Stimulated activated CD4-positive, alpha-beta T cell treated with anti-CD3 and anti-CD28 coated beads, Interleukin-12 subunit alpha, Interleukin-12 subunit beta, amount 100 ng/mL, for 4 hours (primary cell): ENCODE measurements at places on chromosomes 12 and 14.

- no peak for DNase-seq
Observed at GRCh38 chr14:92724516-92725340, 23.7 kb downstream of the LGMN start.

GRCh38 chr14:47993883-47994282, 318.5 kb upstream of the MDGA2 start:
- no peak for DNase-seq

DNA sequence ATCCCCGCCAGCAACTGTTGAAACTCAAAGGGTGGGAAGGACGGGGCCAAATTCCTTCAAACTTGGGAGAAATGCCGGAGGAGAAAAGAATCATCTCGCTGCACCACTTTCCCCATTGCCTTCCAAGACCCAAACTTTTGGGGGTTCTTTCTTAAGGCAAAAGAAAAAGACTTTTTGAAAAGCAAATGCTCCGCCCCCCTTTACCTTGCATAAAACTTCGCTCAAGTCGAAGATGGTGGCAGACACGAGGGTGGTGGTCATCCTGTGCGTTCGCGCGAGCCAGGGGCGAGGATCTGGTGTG, 239 bp downstream of the ZFP36L1 start:
- DNase-seq: no peak

DNA sequence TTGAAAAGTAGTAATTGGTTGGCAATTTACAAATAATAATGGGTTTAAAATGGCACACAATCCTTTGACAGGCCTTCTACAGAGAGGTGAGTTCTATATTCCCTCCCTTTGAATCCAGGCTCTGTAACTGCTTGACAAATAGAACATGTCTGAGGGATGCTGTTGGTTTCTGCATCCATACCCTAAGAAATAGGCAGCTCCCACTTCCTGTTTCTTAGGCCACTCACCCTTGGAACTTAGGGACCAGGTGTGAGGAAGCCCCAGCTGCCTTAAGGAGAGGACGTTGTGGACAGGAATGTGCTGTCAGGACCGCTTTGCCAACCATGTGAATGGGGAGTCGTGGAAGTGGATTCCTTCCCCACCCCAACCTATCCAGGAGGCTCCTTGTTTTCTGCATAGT, 59.4 kb downstream of the LMNTD1 start:
- no peak for DNase-seq

- DNase-seq: no peak
Observed at GRCh38 chr12:1434296-1434955, 160.0 kb downstream of the FBXL14 start.

GRCh38 chr12:88338486-88338885, 196.4 kb downstream of the TMTC3 start:
- DNase-seq: no peak

DNA sequence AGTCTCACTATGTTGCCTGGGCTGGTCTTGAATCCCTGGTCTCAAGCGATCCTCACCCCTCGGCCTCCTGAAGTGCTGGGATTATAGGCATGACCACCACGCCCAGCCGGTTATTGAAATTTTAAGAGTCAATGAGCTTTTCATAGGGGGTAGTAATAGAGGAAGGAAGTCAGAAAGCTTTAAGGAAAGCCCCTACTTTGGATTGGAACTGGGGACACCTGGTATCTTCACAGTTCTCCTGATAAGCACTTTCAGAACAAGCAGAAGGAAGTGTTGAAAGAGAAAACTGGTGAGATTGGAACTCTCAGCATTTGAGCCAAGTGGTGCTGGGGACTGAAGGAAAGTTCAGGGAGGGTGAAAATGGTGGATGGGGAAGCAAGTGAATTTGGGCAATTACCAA, 5.1 kb downstream of the SLC4A8 start:
- DNase-seq: no peak

DNA sequence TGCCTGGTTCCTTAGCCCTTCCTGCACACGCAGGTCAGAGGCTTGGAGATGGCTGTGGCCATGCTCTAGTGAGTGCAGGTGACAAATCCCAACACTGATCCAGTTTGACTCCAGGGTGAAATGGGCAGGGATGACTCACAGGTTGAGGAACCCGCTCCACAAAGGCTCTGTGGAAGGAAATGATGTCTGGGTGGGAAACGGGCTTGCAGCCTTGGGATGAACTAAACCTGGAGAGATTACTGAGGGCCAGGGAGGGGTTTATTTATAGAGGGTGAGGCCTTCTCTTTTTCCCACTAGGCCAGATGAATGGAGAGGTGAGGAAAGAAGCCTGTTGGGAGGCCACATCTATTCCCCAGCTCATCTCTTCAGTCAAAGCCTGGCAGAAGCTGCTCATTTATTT, 29.3 kb upstream of the EMP1 start:
- DNase-seq: no peak

GRCh38 chr14:41350476-41350875, 256.2 kb upstream of the LRFN5 start:
- DNase-seq: no peak

DNA sequence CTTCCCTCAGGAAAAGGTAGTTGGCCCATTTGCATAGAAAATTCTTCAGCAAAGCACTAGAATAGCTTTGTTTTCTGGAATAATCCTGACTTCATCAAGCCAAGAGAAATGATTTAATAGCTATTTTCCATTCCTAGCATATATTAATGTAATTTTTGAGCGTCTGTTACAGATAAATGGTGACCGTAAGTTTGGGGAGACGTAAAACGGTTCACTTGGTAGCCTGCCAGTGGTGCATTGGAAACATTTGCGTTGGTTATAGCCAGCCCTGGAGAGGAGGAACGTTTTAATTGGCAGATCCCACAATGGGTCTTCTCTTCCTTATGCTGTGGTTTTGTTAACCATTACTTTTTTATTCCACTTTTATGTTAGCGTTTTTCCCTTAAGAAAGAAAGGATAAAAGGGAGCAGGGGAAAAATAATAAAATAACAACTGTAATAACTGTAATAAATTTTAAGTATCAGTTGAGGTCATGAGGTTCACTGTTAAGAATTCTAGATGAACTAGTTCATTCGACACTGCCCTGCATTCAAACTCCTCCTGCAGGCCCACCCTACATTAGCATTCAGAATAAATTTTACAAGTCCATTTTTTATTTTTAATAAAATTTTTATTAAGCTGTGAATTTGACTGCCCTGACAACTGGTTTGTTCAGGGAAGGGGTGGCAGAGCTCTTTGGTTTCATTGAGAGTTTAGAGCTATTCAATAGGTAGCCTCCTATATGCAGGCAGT, 300.7 kb downstream of the ERC1 start:
- DNase-seq: no peak

DNA sequence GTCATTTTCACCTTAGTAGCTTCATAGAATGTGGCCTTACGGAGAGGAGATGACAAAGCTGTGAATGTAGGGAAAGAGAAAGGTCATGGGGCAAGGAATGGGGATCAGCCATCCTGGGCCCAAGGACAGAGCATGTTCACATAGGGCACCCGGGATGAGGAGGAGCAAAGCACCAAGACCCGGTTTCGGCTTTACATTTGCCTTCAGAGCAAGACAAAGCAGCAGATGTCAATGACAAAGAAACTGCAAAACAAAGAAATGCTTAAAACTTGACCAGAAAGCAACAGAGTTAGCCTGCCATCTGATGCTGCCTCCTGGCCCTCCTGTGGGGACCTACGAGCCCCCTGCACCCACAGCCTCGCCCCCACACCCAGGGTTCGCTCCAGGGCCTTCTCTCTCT, 249.2 kb downstream of the SLC41A2 start:
- no peak for DNase-seq

GRCh38 chr12:52123487-52124186, 44.1 kb downstream of the SMIM41 start:
- DNase-seq: no peak

GRCh38 chr12:96861656-96862055, 45.4 kb upstream of the NEDD1 start:
- DNase-seq: no peak

DNA sequence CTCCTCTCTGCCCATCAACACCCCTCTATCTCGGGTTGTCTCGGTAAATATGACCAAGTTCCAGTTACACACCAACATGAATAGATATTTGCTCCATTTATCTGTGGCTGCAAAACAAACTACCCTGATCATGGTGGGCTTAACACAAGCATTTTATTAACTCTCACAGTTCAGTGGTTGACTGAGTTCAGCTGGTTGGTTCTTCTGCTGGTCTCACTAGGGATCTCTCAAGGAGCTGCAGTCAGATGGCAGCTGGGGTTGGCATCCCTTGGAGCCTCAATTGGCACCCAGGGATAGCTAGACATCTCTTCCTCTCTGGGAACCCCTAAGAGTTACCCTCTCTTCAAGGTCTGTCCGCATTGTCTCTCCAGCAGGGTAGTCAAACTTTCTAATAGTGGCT, 25.4 kb downstream of the P2RX7 start:
- no peak for DNase-seq

- DNase-seq: no peak
Observed at GRCh38 chr12:52149182-52149641, 42.6 kb downstream of the KRT80 start.

GRCh38 chr12:30746190-30746589, 8.6 kb downstream of the CAPRIN2 start:
- no peak for DNase-seq

DNA sequence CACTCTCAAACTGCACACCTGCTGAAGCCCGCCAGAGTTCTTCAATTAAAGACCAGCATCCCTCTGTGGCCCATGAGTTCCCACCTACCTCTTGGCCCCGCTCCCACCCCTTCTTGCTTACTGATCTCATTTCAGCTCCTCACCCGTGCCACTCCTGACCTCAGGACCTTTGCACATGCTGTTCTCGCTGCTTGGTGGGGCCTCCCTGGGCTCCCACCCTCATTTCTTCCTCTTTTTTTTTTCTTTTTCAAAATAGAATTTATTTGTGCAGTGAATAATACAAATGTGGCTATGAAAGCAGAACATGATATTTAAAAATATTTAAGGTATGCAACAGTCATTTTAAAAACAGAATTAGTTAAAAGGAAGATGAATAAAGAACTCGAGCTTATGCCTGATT, 8.5 kb upstream of the SERPINA9 start:
- no peak for DNase-seq

DNA sequence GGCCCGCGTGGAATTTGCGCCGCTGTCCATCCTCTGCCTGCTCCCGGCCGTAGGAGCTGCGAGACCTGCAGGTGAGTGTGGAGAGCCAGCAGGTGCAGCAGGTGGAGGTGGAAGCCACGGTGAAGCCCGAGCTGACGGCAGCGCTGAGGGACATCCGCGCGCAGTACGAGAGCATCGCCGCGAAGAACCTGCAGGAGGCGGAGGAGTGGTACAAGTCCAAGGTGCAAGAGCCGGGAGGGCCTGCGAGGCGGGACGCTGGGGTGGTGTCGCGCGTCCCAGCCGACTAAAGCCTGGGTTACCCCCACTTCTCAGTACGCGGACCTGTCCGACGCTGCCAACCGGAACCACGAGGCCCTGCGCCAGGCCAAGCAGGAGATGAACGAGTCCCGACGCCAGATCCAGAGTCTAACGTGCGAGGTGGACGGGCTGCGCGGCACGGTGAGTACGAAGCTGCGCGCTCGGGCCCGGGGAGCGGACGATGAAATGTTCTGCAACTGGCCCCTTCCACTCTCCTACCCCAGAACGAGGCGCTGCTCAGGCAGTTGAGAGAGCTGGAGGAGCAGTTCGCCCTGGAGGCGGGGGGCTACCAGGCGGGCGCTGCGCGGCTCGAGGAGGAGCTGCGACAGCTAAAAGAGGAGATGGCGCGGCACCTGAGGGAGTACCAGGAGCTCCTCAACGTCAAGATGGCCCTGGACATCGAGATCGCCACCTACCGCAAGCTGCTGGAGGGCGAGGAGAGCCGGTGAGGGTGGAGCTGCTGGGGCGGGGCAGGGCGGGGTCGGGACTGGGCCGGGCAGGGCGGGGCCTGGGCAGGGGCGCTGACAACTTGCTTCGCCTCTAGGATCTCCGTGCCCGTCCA, 2.1 kb downstream of the PRPH start:
- peak; percentile 27 for DNase-seq

DNA sequence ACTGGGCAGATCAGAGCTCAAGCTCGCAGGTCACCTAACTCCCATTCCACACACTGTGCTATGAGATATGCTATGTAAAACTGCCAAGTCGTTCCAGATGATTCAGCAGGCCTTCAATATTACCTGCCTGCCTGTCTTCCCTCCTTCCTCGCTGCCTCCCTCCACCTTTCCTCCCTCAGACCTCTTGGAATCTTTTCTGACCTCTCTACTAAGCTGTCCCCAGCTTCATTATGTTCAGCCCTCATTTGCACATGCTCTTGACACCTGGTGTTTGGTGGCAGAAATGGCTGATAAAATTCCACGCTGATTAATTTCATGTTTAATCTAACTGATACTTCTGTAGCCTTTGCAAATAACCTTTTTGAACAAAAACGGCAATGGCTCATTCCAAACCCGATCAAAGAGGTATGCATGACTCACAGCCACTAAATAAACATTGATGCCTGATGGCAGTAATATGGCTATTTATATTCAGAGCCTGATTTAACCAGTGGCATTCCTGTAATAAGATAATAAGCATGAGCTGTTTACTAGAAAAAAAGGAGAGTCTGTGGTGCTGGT, 130.8 kb upstream of the EGLN3 start:
- no peak for DNase-seq

DNA sequence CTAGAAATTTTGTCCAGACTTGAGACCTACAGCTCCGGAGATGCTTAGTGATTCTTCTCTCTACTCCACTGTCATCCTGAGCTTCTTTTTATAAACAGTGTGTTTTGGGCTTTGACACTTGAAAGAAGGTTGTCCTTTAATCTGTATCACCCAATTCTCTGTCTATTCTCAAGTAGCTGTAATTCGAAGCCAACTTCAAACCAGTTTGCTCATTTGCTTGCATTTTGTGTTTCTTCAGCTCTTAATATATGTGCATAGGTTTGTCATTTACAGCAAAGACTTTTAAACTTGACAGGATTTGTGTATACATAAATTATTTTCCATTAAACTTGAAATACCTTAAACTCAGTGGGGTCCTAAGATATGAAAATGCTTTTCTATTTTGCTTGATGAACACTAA, 16.4 kb upstream of the MYBPC1 start:
- DNase-seq: no peak

DNA sequence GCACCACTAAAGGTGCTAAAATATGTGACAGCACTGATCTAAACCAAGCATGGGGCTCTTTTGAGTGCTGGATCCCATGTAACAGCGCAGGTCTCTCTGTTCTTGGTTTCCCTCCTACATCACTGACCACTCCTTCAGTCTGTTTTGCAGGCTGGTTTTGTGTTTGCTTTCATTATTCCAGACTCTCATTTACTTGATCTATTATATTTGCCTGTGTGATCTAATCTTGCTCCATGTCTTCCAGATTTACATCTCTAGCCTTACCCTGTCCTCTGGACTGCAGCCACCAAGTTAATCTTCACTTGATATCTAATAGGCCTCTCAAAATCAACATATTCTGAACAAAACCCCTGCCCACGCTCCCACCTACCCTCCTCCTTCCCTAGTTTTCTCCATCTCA, 8.6 kb downstream of the GLIPR1 start:
- no peak for DNase-seq
